ENCODE measurements at places on chromosomes 4 and X.

- no peak for DNase-seq
Observed at GRCh38 chr4:152278505-152279233, 257.2 kb downstream of the FBXW7 start.

DNA sequence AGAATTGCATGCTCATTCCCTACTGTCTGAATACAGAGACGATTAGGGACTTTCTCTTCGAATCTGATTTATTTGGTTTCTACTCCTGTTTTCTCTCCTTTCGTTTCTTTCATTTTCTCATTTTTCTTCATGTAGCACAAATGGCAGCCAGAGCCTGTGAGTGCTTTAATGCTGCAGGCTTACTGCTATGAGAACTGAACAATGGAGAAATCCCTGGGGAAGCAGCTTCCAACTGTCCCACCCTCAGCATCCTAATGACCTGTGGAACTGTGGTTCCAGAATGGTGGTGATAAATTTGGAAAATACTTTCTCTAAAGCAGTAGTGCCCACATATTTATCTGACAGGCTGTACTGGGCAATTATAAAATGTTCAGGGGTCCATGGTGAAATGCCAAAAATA, 930.4 kb downstream of the DMD start:
- DNase-seq: no peak

GRCh38 chr4:182133033-182133432, 110.2 kb upstream of the TENM3 start:
- DNase-seq: no peak

- DNase-seq: no peak
Observed at GRCh38 chr4:139247700-139248238, 32.3 kb downstream of the MGARP start.

DNA sequence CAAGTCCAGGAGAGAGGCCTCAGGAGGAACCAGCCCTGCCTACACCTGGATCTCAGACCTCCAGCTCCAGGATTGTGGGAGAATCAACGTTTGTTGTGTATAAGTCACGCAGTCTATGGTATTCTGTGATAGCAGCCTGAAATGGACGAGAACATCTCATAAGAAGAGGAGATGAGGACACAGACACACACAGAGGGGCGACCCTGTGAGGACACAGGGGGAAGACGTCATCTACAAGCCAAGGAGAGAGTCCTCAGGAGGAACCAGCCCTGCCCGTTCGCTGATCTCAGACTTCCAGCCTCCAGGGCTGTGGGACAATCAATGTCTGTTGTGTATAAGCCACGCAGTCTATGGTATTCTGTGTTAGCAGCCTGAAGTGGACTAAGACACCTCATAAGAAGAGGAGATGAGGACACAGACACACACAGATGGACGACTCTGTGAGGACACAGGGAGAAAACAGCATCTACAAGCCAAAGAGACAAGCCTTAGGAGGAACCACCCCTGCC, 20.3 kb downstream of the P2RY8 start:
- no peak for DNase-seq

DNA sequence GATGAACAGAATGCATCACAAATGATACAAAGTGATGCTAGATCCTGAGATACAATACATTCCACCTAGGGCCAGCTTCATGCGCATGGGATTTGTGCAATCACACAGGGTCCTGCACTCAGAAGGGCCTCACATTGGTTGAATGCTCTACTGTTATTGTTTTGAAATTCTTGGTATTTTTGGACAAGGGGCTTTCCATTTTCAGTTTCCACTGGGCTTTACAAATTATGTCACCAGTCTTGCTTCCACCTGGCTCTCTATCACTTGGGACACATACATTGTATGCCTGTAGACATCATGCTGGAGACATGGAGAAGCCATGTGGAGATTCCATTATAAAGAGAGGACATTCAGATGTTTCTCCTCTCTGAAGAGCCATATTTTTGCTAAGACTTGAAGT, 155.8 kb downstream of the NAA11 start:
- no peak for DNase-seq

DNA sequence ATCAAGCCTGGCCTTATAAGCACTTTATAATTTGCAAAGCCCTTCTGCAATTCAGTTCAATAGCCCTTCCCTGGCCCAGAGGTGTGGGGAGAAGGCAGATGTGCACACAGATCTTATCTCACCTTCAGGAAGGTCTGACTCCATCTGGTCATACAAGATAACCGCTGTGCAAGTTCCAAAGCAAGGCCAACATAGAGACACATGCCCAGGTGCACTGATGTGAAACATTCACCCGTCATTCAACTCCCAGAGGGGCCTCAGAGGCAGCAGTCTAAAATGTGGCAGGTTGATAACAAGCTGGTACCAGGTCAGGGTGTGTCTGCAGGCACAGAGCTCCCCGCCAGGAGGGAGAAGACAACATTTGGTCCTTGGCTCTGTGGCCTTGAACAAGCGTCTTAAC, 10.9 kb upstream of the WFS1 start:
- DNase-seq: no peak

DNA sequence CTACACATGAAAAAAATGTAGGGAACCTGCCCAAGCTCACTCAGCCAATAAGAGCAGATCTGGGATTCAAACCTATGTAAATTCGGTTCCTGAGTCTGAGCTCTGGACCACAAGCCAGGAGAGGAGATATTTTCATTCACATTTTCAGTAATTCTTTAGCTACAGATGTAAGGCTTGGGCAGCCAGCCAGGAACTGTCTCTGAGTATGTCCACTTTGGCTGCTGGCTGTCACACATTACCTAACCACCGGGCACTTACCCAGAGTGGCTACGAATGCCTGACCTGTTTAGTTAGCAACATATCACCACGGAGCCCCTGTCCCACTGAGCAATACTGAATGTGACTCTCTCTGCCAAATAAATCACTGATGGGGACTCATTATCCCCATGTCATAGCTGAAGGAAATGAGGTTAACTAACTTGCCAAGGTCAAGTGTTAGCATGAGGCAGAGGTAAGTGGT, 15.3 kb downstream of the USP46 start:
- no peak for DNase-seq

DNA sequence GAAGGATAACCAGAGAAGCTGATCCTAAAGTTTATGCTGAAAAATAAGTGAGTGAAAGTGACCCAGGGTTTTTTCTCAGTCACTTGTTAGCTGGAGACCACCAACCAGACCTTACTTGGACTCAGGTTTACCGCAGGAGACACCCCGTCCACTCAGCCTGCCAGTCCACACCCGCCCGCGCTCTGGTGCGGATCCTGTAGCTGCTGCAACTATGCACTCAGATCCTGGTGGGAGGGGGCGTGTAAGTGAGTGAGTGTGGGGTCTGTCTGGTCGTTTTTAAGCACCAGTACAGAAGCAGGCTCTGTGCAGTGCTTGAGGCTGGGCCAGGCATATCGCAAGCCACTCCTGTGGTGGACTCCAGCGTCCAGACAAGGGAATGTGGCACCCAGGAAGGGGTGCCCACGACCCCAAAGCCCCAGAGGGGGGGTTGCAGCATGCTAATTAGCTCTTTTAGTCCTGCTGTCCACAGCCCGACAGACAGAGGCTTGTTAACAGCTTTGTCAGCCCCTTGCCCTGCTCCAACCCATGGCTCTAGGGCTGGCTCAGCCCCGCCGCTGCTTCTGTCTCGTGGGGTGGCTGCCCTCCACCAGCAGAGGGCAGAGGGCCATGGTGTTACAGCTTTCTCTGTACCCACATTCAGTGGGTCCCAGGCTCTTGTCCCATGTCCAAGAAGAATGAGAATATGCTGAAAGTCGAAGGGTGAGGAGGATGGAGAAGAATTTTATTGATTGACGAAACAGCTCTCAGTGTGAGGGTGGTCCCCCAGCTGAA, 40.4 kb upstream of the PPP1R2C start:
- no peak for DNase-seq

DNA sequence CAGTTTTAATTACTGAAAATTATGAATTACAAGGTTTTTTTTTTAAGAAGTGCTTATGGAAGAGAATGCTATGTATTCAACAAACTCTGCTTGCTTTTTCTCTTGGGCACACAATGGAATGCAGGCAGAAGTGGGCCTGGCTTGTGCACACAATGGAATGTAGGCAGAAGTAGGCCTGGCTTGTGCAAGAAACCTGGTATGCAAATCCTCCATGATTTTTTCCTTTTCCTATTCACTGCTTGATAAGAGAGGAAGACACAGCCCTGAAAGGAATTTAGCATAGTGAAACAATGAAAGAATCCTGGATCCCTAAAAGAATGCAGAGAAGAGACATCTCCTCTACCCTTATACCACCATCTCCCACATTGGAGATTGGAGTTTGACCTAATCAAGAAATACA, 138.4 kb downstream of the COL25A1 start:
- no peak for DNase-seq

DNA sequence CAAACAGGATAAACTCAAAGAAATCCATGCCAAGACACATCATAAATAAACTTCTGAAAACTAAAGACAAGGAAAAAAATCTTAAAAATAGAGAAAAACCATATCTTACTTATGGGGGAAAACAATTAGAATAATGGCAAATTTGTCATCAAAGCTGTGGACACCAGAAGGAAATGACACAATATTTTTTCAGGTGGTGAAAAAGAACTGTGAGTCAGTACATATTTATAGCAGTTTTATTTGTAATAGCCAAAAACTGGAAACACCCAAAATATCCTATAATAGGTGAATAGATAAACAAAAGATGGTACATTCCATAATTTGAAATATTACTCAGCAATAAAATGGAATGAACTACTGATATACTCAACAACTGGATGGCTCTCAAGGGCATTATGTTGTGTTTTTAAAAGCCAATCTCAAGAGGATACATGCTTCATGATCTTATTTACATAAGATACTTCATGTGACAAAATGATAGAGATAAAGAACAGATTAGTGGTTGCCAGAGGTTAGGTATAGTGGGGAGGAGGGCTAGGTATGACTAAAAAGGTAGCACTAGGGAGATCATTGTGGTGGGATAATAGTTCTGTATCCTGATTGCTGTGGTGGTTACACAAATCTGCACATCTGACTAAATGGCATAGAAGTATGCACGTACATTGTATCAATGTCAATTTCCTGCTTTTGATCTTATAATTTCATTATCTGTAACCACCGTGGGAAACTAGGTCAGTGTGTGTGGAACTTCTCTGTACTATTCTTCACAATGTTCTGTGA, 191.9 kb downstream of the PPP1R2C start:
- no peak for DNase-seq

- no peak for DNase-seq
Observed at GRCh38 chrX:123994730-123995129, 33.2 kb downstream of the STAG2 start.

- DNase-seq: no peak
Observed at GRCh38 chr4:73740353-73740778, at the start of gene CXCL8. CXCL8 (plus strand) TSS chr4:73740569; CDS start chr4:73740659, 90 bp downstream.

All from CD4-positive, alpha-beta T cell treated with Interleukin-17A for 4 hours (primary cell).